ENCODE measurements at places on chromosomes 5 and 9.

DNA sequence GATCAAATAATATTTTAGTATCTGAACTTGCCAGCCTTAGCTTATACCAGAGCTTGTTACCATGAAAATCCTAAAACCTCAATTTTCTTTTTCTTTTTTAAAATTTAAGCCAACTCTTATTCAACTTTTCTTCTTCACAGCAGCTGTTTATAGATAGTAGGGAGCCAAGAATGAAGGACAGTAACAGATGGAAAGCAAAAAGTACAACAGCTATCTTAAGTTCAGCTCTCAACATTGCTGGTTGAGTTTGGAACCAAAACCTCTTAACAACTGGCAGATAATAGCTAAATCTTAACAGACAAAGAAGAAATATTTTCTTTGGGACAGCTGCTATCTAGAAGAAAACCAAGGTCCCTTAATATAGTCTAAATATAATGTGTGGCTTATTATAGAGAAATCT lies 74.7 kb downstream of the PJA2 start:
- DNase-seq = no peak

DNA sequence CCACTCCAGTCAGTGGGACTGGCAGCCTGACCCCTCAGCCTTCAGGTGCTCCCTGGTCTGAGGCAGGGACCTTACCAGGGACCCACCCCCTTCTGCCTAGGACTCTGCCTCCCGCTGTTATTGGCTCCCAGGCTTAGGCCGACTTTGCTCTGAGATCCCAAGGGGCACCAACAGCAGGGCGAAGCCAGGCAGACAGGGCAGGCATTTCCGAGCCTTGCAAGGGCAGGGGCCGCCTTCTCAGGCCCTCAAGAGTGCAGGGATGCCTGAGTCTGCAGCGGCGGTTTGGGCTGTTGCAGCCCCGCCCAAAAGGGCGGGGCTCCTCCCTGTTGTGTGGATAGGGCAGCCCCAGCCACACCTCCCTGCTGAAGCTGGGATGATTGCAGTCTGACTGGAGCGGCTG lies 644.6 kb downstream of the PRR16 start:
- DNase-seq = no peak

GRCh38 chr9:2299156-2299842 lies 284.2 kb downstream of the SMARCA2 start:
- DNase-seq = no peak

DNA sequence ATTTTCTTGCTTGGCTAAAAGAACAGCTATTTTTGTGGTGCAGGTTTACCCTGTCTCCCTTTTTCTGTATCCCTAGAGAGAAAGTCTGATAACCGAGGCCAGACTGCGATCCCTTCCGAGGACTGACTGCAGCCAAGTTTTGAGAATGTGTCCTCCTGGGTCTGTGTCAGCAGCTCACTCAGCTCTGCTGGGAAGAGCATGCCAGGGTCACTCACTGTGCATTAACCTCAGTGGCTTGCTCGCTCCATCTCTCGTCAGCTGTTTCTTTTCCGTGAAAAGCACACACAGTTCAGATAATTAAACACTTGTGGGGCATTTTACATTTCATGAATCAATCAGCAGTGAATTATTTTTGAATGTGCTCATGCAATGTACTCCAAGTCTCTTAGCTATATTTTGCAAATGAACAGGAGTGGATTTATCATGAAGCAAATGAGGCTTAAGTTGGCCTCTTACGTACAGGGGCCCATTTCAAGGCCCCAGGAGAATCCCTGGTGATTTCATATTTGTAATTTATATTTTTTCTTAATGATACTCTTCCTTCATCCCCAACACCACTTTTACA lies 252.1 kb downstream of the SMARCA2 start:
- peak; percentile 32 for DNase-seq

- no peak for DNase-seq
Observed at GRCh38 chr9:122126331-122127261, 33.0 kb downstream of the NDUFA8 start.

GRCh38 chr5:160188141-160189015 lies 40.9 kb upstream of the FABP6 start:
- DNase-seq = peak; percentile 84

- no peak for DNase-seq
Observed at GRCh38 chr5:176862330-176862995, 36.7 kb downstream of the HK3 start.

- no peak for DNase-seq
Observed at GRCh38 chr9:35029241-35029640, 39.7 kb downstream of the DNAJB5 start.

DNA sequence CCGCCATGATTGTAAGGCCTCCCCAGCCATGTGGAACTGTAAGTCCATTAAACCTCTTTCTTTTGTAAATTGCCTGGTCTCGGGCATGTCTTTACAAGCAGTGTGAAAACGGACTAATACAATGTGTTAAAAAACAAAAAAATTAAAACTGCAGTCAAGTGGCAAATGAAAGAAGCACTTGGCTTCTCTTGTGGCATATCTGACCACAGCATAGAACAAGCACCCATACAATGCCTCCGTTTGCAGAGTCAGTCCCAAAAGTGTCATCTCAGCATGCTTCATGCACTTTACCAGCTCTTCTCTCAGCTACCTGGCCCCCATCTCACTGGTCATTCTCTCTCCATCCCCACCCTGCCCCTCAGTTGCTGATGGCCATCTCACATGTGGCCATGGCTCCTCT lies 51.1 kb upstream of the DAPK1 start:
- DNase-seq = no peak

- peak; percentile 13 for DNase-seq
Observed at GRCh38 chr5:27403243-27403882, 365.0 kb upstream of the CDH9 start.

Data from right hindlimb (tissue), 1 donor.